ENCODE measurements at places on chromosomes 12 and 14.
A peak's percentile ranks its signal among the peaks of the same experiment; 100 is the strongest.

DNA sequence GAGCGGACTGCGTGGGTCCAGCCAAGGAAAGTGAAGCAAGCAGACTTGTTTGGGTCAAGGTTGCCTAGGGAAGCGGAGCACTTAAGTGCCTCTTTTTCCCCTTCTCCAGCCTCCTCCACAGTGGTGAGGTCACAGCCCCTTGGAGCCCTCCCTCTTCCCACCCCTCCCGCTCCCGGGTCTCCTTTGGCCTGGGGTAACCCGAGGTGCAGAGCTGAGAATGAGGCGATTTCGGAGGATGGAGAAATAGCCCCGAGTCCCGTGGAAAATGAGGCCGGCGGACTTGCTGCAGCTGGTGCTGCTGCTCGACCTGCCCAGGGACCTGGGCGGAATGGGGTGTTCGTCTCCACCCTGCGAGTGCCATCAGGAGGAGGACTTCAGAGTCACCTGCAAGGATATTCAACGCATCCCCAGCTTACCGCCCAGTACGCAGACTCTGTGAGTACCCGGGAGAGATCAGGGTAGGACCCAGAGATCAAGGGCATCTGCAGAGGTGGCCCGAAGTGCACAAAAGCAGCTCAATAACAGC is at the start of gene TSHR:
Gene TSHR (plus strand): TSS at position 206 of the 526 bp plus-strand sequence. CDS start 60 bp downstream, at position 266.
- no peak for DNase-seq

GRCh38 chr14:91996948-91997371 is 42.9 kb downstream of the TRIP11 start:
- peak; percentile 22 for DNase-seq

DNA sequence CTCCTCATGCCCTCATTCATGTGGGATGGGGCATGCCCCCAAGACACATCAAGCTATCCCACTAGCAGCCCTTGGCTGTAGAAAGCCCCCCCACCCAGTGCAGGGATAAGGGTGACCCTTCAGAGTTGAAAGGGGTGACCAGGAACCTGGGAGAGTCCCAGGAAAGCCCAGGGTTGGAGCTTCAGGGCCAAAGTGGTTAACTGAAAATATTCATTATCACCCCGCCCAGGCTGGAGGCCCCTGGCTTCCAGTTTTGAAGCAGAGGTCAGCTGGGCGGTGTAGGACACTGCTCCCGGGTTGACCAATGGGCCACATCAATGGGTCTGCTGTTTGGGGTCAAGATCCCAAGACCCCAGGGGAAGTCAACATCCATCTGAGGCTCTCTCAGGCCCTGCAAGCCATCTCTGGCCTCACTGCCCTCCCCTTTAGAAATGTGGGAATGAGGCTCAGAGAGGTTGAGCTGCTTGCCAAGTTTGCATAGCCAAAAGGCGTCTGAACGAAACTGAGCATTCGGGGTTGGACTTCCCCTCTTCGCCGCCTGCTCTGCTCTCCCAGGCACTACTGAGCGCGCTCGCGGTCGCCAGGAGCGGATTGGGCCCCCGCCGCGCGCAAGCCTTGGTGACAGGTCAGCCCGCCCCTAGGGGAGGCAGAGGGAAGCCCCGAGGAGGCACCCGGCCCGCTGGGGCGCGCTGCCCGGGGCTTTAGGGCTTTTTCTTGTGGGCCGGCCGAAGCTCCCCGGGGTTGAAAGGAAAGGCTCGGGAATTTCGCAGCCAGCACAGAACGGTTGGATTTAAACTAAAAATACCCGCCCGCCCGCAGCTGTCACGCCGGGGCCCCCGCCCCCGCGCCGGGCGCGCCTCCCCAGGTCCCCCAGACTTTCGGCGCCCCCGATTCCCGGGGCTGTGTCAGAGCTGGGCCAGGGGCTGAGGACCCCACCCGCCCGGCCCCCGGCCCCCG is 576 bp downstream of the SYNE3 start:
- DNase-seq = peak; percentile 94

DNA sequence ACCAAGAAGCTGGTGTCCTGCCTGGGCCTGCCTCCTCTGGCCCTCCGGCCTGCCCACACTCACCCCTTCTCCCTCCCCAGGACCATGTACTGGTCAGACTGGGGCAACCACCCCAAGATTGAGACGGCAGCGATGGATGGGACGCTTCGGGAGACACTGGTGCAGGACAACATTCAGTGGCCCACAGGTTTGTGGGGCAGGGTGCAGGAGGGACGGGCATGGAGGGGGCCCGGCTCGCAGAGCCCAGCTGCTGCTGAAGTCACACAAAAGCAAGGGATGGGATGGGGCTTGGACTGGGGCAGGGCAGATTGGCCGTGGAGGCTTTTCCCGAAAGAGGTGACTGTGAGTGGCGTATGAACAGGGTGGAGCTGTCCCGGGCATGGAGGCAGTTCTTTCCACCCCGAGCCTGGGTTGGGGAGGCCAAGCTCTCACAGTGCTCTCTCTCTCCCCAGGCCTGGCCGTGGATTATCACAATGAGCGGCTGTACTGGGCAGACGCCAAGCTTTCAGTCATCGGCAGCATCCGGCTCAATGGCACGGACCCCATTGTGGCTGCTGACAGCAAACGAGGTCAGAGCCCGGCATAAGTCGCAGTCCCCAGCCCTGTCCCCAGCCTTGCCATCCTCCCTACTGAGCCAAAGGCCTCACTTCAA is 7.8 kb upstream of the NXPH4 start:
- DNase-seq = no peak

- no peak for DNase-seq
These were observed 142.8 kb downstream of the FUT8 start for GRCh38 chr14:65555358-65555757.

GRCh38 chr12:105721051-105721825 is 390.7 kb downstream of the C12orf75 start:
- DNase-seq = no peak

DNA sequence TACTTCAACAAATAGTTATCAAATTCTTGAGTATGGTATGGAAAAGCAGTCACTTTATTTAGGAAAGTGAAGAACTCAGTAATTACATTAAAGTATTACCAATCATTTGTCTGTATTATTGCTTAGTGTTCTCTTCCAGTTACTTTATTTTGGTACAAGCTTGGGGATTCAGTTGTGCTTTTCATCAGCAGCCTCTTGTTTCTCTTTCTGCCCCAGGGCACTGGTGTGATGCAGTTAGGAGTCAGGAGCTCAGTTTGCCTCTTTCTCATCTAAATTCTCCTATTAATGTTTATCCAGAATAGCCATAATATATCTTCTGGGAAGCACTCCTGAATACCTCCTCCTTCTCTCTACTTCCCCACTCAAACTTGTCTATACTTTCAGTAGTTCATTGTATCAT is 25.7 kb downstream of the PMCH start:
- no peak for DNase-seq

DNA sequence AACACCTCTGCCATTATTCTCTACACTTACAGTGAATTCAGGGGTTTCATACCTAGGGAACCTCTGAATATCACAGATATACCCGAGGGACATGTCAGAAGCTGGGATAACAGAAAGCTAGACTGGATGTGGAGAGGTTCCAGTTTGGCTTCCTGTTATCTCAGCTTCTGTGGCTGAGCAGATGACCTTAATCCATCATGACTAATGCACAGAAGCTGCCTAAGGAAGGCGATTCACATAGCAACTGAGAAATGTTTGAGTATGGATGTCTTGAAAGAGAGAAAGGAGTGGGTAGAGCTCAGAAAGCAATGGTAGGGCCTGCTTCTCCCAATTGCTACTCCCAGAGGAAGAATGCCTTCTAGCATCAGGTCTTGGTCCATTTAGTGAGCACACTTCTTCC is 187.6 kb downstream of the RMST start:
- DNase-seq = no peak

GRCh38 chr14:76201162-76201561 is 49.4 kb downstream of the GPATCH2L start:
- DNase-seq = no peak

DNA sequence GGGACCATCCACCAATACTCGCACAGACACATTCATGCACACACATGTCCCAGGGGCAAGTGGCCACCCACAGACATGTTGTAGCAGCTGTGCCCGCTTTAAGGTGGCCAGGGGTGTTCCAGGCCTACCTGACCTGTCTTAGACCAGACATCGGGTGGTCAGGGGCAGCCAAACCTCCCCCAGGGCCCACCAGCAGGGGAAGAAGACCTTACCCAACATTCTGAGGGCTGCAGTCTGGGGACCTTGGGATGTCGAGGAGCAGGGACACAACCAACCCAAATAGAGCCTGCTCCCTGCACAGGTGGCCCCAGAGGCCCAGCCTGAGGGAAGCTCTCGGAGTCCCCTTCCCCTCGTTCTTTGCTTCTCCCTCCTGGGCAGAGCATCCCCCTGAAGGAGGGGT is 1.7 kb upstream of the TMEM119 start:
- DNase-seq = no peak

DNA sequence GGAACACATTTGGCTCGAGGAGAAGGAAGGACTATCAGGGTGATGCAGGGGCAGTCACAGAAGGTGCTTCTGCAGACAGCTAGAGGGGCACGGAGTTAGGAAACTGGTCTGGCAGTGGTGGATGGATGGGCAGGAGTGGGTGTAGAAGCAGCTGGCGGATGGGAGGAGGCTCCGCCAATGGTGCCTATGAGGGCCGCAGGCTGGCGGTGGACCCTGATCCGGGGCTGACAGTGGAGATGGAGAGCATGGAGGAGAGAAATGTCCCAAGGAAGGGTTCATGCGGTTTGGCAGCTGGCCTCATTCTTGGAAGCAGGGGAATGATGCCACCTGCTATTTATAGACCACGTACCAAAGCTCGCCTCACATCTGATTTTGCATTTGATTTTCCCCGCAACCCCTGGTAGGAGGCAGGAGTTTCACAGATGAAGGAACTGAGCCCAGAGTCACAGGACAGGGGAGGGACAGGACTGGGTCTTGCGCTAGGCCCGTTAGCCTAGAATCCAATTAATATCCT is 237.1 kb downstream of the FOXN3 start:
- no peak for DNase-seq

Data from GM20000 (cell line).